ENCODE measurements at places on chromosomes 11 and 22.

GRCh38 chr22:36196254-36197064 lies 5.2 kb downstream of the APOL4 start:
- DNase-seq, result no peak

GRCh38 chr11:22597062-22597461 lies 28.6 kb downstream of the FANCF start:
- no peak for DNase-seq

DNA sequence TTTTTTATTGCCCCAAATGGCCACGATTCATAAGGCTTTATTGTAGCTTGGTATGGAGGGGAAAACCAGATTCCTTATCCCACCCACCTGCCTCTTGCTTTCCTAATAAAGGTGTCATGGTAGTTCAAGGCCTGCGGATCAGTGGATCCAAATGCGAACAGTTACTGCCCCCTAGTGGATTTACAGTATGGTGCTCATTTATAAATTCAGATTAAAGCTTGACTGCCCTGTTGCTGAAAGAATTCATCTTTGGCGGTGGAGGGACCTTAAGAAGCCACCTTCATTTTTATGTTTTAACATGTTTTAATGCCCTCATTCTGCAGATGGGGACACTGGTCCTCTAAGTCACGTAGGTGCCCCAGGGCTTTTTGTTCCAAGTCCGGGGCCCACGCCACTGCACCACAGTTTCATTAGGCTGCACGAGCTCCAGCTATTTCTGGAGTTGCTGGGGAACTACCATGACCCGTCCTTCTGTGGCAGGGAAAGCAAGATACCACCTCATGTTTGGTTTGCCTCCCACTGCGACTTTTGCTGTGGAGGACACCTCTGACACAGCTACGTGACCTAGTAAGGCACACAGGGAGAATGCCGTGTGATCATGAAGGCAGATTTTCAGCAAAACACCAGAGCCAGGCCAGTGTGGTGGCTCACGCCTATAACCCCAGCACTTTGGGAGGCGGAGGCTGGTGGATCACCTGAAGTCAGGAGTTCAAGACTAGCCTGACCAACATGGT lies 15.6 kb upstream of the INCENP start:
- DNase-seq, result no peak

DNA sequence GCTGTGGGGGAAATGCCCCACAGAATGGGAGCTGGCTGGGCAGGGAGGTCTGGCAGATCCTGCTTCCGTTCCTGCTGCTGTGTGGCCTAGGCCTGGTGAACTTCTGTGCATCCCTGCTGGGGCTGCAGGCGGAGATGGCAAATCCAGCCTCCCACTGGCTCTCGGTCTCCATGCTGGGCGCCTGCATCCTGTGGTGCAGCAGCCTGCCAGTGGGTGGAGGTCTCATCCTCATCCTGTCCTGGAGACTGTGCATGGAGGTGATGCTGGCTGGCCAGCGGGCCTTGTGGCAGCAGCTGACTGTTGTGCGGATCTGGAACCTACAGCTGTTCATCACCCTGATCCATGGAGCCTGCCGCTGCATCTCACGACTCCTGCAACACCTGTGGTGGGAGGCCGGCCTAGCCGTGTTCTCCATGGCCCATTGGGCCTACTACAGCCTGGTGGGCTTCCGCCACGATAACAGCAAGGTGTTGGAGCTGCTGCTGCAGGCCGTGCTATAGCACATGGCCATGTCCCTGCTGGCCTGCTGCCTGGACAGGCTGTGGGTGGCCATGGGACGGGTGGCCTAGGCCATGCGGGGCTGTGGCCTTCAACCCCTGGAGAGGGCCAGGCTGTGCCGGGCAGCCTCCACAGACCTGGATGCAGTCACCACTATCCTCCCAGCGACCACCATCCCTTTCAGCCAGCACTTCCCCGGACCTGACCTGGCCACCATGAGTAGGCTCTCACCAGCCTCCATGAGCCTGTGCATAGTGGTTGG lies 8.8 kb upstream of the RPL3 start:
- DNase-seq, result no peak

- DNase-seq, result no peak
These were observed 4.0 kb upstream of the TH start for GRCh38 chr11:2175659-2176058.

DNA sequence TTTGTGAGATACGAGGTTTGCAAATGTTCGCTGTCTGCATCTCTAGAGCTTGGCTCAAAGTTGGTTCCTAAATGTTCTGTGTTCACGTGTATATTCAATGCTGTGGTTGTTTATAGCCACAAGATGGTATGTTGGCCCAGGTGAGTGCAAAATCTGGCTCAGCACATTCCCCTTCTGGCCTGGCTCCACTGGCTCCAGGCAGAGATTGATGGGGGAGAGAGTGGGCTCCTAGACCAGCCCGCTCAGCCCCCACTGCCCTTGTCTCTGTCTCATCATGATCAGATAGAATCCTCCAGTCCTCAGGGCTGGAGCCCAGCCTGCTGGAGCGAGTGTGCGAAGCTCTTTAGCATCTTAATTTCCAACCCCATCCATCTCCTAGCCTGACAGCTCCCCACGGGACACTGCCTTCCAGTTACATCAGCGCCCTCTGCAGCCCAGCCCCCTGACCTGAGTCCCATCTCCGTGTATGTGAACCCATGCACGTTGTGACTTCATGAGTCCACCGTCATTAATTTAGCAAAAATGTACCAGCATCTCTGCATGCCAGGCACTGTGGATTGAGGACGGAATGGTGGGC lies 2.0 kb downstream of the P2RX3 start:
- DNase-seq, result no peak

DNA sequence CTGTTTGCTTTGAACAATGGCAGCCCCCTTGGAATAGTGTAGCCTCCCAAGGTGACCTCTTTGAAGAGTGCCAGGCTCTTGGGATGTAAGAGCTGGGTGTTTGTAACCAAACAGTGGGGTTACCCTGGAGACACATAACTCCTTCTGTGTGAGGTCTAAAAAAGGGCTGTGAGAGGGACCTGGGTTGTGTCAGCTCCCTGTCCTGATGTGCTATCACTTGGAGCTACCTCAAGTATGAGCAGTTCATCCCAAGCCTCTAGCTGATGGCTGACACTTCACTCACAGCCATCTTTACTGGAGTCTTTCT lies 40.2 kb downstream of the TSPAN18 start:
- DNase-seq, result no peak
